ENCODE measurements at places on chromosomes 11 and 22. TPM values are rescaled to one million over a fixed set of nuclear protein-coding genes. Genes with fewer than 3 reads are reported as not detected.
A peak's percentile ranks its signal among the peaks of the same experiment; 100 is the strongest.

DNA sequence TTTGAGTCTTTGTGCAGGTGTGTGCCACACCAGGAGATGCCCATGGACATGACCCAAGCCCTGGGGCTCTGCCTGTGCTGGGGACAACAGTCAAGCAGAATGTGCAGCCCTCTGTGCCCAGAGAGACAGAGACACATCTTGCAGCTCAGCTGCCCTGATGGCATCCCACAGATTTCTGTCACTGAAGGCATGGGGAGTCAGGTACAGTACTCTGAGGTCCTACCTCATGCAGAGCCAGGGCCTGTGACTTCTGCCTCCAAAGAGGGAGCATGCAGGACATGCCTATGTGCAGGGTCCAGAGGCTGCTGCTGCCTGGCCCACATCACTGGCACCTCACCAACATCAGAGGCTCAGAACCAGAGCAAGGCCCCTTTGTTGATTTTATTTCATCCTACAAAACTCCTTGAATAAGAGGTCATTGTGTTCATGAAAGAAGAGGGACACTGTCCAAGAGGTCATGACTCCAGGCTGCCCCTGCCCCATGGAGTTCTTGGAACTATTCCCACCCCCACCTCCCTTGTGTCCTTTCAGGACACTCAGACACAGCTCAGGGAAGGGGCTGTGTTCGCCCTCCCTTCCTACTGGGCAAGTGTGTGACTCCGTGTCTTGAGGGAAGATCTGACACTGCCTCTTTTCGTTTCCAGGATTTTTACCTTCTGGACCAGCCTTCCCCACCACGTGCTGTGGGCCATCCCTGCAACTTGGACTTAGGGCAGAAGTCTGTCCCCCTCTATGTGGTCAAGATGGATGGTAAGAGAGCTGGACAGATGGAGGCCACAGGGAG, 62.3 kb downstream of the BTG4 start:
- DNase-seq, result no peak

DNA sequence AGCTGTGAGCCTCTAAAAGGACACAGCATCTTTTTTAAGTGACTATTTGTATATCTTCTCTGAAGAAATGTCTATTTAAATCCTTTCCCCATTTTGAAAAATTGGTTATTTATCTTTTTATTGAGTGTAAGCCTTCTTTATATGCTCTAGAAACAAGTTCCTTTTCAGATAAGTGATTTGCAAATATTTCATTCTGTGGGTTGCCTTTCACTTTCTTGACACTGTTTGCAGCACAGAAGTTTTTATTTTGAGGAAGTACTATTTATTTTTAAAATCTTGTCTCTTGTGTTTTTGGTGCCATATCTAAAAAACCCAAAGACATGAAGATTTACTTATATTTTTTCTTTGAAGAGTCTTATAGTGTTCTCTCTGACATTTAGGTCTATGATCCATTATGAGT, 40.1 kb upstream of the LYVE1 start:
- no peak for DNase-seq

DNA sequence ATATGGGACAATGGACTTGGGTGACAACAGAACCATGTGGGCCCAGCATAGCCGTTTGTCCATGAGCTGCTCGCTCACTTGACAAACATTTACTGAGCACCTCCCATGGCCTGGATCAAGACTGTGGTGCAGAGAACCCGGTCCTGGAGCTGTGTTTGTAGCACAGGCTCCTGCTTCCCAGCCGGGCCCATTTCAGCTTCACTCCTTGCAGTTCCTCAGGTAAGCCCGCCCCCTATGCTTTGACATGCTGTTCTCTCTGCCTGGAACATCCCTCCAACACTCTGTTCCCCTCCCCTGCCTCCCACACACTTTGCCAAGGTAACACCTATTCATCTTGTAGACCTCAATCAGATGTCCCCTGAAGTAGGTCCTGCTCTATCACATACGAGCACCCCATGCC, 19.3 kb upstream of the IGSF22 start:
- DNase-seq, result no peak

- no peak for DNase-seq
Measured at GRCh38 chr11:128734103-128734831, 40.4 kb downstream of the FLI1 start.

GRCh38 chr22:36243986-36244385, 4.7 kb upstream of the APOL2 start:
- DNase-seq, result no peak

- DNase-seq, result peak; percentile 97
Measured at GRCh38 chr11:66855574-66856495, 1.0 kb upstream of the LRFN4 start.

DNA sequence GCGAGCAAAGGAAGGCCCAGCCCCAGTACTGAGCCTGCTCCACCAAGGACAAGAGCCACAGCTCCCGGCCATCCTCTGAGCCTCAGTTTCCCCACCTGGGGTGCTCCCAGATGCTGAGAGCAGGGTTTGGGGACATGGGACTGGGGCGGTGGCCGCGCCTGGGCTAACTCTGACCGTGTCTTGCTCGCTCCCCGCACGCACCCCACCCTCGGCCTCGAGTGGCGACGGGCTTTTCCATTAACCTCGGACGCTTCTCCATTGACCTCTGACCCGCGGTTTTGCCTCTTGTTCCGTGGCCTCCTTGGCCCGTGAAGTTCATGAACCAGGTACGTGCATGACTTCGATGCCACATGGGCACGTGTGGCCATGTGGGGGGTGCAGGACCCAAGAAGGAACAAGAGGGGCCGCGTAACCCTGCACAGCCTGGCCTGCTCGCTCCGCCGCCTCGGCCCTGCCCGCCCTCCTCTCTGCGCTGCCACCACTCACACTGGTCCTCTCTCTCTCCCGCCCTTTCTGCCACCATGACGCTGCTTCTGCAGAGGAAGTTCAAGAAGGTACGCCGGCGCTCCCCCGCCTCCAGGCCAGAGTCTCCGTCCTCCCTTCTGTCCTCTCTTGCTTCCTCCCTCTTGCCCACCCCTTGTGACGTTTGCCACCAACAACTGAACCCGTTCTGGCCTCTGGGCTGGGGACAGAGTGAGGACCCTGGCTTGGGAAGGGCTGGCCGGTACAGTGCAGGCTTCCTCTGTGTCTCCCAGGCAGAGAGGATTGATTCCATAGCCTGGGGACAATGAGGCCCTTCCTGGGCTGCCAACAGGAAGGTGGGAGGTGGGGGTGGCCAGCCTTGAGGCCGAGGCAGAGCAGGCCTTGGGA, 6.9 kb downstream of the TNNT3 start:
- DNase-seq, result no peak

GRCh38 chr11:82701847-82702520, 31.7 kb downstream of the FAM181B start:
- no peak for DNase-seq

GRCh38 chr11:90536301-90536700, 313.5 kb upstream of the CHORDC1 start:
- no peak for DNase-seq

Gene GGTLC2
- not detected for total RNA-seq

DNA sequence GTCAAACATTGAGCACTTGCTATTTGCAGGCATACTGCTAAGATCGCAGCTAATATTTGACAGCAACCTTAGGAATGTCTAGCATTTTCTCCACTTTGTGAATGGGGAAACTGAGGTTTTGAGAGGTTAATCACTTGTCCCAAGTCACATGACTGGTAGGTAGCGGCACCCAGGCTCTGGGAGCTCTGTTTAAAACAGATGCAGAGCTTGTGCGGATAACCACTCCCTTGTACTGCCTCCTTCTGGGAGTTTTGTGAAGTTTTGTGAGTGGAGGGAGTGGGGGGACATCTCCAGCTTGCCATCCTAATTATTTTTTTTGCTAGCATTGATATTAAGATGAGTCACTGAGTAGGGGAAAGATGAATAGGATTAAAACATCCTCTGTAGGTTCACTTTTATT, 134.7 kb downstream of the GRIK4 start:
- DNase-seq, result no peak

GRCh38 chr22:42500161-42500835, 19.3 kb downstream of the RRP7A start:
- DNase-seq, result peak; percentile 98

Gene APOL4
- 1.7 TPM for total RNA-seq

DNA sequence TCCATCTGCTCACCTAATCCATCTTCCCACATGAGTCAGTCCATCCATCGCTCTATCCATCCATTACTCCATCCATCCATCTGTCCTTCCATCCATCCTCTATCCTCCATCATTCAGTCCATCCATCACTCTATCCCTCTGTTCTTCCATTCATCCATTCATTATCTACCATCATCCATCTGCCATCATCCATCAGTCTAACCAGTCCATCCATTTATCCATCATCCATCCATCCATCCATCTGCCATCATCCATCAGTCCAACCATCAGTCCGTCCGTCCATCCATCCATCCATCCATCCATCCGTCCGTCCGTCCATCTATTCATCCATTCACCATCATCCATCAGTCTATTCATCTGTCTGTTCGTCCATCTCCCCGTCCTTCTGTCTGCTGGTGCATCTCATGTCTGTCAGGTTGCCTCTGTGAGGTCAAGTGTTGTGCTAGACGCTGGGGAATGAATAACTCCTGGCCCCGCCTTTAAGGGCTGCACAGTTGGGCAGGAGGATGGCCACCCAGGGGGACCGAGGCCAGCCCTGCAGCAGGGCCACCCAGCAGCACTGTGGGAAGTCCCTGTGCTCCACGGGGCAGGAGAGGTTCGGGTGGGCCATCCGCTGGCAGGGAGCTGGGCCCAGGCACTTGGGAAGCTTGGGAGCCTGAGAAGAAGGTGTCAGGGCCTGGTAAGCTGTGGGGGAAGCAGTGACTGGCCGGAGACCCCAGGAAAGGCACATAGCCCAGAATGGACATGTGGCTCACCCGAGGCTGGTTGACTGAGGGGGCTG, 137.1 kb downstream of the CTTN start:
- no peak for DNase-seq

GRCh38 chr22:20243176-20243536, 25.0 kb downstream of the RTN4R start:
- DNase-seq, result no peak

GRCh38 chr11:67645521-67646461, 4.7 kb downstream of the ACY3 start:
- peak; percentile 27 for DNase-seq

DNA sequence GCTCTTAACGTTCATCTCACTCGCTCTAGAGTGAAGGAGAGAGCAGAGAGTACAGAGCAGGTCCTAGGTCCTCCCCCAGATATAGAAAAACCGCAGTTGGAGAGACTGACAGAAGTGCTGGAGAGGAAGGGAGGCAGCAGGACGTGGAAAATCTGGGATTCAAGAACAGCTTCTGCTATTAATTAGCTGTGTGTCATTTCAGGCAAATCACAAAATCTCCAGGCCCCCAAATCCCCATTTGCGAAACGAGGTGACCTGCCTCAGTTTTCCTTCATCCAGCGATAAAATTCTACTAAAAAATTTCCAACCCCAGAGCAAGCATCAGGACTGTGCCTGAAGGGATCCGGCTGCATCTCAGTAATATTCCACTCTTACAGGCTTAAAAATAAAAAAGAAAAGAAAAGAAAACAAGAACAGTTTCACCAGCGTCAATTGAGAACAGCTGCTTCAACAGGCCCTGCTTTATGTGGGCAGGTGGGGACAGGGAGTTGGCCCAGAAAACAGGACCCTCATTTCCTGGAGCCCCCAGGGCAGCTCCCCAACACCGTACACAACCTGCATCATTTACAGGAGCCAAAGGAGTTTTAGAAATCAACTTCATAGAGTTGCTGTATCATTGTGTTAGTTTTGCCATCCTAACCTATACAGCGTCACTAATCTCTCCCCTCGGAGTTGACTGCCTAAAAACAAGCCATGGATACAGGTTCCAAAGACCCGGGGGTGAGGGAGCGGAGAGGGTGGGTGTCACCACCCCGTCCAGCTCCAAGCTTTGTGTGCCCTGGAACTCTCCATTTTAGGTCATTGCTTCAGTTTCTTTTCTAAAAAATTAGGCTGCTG, 2.3 kb upstream of the MALAT1 start:
- DNase-seq, result peak; percentile 36

DNA sequence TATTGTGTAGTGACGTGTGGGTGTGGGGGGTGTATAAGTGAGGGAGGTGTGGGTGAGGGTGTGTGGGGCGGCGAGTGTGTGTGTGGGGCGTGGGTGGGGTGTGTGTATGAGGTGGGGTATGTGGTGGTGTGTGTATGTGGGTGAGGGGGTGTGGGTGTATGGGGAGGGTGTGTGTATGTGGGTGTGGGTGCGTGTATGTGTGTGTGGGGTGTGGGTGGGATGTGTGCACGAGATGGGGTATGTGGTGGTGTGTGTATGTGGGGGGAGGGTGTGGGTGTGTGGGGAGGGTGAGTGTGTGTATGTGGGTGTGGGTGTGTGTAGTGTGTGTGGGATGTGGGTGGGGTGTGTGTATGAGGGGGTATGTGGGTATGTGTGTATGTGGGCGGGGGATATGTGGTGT, 205.5 kb downstream of the OPCML start:
- no peak for DNase-seq

- peak; percentile 17 for DNase-seq
Measured at GRCh38 chr11:114358716-114359115, 41.6 kb downstream of the C11orf71 start.

GRCh38 chr11:95968585-95968984, 44.7 kb upstream of the MTMR2 start:
- DNase-seq, result no peak

DNA sequence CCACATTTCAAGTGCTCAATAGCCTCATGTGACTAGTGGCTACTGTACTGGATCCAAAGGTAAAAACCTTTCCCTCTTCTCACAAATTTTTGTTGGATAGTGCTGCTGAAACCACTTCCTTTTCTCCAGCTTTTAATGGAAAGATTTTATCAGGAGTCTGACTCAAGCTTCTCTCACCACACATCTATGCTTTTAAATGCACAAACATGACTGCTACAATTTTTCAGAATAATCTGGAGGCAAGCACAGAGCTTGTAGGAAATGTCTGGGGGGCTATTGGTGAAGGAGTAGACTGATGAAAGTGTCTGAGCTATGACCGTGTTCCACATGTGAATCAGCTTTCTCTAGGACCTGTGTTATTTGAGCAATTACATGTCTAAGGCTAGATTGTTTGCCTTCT, 101.1 kb upstream of the FAT3 start:
- DNase-seq, result no peak

- DNase-seq, result no peak
Measured at GRCh38 chr22:47586038-47586437, 823.6 kb downstream of the TBC1D22A start.

Gene ZNF70
- 7.5 TPM for total RNA-seq

- peak; percentile 10 for DNase-seq
Measured at GRCh38 chr22:33917744-33918406, 2.4 kb downstream of the LARGE1 start.

DNA sequence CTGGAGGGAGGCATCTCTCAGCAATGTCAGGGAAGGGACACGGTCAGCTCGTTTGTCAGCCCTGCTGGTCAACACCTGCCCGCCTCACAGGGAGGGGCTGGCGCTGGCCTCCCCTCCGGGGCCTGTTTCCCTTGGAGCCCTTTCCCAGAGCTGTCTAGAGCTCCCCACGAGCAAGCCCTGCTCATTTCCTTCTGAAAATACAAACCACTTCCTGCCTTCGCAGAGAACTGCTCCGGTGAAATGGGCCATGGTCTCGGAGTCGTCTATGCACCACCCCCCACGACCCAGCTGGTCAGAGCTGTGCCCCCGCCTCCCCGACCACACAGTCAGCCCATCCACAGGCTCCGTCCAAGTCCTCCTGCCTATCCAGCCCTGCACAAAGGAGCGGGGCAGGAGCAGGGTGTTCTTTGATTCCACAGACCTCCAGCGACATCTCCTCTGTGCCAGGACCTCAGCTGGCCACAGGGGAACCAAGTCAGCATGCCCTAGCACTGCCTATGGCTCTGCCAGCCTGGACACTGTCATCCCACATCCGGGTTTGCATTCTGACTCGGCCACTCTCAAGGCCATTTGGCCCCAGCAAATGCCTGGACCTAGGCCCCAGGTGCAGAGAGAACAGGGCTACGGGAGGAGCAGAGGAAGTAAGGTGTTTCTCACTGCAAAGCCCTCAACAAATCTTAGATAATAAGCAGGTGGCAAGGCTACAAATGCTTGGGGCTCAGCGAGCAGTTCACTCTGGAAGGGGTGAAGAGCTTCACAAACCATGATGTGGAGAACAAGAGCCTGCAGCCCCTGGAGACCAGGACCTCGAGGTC, 82.1 kb upstream of the WNT11 start:
- no peak for DNase-seq
